Glutamatergic neuron (in vitro differentiated cells): ENCODE measurements at places on chromosomes 2 and 18. TPM values are rescaled to one million over a fixed set of nuclear protein-coding genes. Genes with fewer than 3 reads are reported as not detected.

DNA sequence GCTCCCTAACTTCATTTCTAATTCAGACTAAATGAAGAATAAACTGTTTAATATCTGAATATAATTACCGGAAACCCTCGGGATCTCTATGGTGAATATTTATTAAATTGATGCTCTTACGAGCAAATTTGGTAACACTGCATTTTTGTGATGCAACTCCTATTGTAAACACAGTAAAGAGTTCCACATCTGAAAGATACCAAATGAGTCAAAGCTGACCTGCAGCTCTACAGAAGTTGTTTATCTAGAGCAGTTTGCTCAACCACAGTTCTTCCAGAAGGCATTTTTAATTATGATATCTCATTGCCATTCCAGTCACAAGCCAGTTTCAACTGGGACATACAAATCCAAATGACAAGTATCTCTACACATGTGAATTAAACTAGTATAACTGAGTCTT lies 129.7 kb downstream of the PKP4 start:
- no peak for DNase-seq

Gene SMIM21
- total RNA-seq, result not detected

Gene ANKRD30BL
- total RNA-seq, result 0.29 TPM

- DNase-seq, result no peak
Measured at GRCh38 chr2:187354661-187355060, 93.4 kb downstream of the CALCRL start.

GRCh38 chr2:203918264-203918663 lies 18.3 kb upstream of the ICOS start:
- DNase-seq, result no peak

DNA sequence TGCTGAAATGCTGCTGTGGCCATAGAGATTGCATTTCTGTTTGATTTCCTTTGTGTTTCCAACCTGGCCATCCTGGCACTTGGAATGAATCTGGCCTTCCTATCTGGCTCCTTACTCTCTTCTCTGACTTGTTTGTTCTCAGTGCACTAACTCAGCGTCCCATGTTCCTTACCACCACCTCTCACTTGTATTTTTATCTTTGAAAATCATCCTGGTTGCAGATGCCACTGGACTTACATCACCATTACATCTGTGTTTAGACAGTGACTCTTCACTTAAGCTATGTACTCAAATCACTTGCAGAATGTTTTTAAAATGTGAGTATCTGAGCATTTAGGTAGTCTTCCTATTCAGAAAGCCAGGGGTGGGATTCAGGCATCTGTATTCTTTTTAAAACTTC lies 239.5 kb downstream of the WDR7 start:
- no peak for DNase-seq

DNA sequence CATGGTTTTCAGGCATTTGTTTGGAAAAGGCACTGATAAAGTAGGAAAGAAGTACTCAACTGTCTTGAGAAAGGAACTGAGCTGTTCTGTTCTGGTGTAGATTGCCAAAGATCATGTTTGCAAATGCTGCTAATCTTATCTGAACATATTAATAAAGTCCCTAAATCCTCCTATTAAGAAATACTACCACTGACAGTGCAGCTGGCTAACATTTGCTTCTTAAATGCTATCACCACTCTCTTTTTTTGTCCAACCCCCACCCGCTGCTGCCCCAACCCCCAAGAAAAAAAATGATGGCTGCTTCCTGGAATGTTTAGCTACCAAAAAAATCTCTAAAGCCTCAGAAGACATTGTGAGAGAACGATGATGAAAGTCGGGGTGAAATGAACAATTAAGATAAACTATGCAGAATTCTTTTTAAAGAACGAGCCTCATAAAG lies 130.7 kb downstream of the CCBE1 start:
- DNase-seq, result no peak

DNA sequence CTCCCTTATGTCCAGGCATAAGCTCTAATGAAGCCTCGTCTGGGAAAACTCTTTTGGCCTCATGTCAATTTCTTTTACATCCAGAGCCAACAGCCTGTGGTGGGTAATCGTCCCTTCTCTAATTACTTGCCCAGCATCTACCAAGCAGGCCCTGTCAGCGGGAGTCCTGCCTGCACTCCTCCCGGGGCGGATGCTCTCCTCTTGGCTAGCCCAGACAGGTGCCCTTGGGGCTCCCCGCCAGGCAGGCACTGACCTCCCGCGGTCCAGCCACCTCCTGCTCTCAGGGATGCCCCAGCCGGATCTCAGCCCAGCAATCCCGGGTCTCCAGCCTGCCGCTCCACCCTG lies 74.2 kb downstream of the NCAPH start:
- DNase-seq, result peak; percentile 27

Gene IL1B
- not detected for total RNA-seq

Gene SPATA3
- not detected for total RNA-seq

DNA sequence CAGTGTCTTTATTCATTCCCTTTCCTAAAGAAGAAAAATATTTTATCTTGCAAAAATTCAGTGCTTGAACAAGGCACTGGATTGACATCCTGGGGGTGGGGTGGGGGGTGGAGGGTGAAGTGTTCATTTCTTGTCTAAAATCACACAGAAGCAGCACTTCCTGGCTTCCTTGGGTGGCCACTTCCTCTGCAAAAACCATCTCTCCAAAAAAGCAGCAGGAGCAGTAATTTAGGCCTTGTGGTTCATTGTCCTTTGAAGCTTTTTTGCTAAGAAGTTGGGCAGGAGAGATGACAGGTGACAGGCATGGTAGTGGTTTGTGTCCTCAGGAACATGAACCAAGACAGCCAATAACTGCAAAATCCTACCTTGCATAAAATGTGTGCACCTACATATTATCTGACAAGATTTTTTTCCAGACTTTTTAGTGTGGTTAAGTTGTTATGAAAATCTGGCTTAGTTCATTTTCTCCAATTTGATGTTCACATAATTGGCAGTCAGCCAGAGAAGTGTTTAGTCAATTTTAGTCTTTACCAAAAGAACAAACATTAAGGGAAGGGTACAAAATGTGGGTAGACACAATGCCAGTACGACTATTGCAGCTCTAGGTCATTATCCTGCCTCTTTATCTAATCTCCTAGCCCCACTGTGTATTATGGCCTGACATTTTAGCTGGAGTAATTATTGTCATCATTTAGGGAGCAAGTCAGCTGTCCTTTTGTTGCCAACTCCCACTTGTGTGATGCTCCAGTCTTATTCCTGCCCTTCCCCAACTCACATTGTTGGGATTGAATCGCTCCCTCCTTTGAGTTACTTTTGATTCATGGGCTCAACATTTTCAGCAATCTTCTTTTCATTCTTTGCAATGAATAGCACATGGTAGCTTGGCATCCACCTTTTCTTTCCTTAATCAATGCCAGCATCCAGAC lies 177.2 kb downstream of the MYO3B start:
- no peak for DNase-seq

DNA sequence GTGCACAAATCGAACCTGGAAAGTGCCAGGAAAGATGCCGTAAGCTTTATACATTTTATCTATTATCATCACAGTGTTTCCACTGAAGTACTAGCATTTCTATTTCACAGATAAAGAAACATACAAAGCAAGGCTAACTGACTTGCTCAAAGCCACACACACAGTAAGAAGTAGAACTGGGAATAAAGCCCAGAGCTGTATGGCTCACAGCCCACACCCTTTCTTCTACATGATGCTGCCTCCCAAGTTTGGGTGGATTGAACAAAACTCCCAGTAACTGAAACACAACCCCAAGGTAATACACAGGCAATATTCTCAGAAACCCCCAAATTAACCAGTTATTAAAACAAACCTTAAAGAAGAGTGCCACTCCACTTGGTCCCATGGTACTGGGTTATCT lies 11.2 kb downstream of the SAP130 start:
- no peak for DNase-seq

- DNase-seq, result no peak
Measured at GRCh38 chr18:25990473-25990872, 99.9 kb downstream of the SS18 start.
